MV-4-11 (cell line): ENCODE measurements at places on chromosomes 6 and 20.

DNA sequence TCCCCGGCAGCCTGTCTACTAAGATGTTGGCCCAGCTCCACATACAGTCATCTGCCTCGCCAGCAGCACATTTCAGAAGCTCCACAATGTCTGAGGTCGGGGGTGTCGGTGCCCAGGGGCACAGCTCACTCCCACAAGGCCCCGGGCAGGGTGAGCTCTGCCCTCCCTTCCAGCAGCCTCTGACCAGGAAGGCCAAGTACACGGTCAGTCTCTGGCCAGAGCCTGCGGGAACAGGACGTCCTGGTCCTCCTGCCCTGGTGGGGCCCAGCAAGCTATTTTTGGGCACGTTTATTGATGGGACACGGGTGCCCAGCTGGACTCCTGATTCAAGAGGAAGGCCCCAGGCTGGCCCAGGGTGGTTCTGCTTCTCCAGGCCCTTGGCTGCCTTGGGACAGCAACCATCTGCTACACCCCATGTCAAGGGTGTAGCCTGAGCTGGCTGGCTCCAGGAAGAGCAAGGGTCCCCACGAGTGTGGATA, 114.9 kb upstream of the PTPN1 start:
- DNase-seq, result no peak

GRCh38 chr6:166578536-166579236, 7.8 kb downstream of the RAMACL start:
- DNase-seq, result no peak

- no peak for DNase-seq
Observed at GRCh38 chr6:157462956-157463742, 82.2 kb downstream of the ZDHHC14 start.

DNA sequence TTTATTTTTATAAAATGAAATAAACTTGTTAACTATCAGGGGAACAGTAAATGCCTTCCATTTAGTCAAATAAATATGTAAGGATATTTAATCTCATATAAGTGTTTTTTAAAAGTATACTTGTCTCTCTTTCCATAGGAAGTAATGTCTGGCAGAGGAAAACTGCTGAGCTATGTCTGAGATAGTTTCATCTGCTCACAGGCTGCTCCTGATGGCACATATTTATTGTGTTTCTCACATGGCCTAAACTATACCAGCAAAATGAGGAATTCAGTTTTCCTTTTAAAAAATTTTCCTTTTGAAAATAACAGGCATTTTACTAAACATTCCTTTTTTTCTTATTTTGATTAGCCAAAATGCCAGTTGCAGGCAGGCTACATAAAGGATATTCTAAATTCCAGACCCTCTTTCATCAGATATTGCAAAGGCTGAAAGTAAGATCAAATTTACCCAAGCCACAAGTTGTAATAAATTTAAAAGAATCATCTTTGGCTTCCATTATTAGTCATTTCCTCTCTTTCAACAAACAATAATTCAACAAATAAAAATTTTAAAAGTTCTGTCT, 60.1 kb upstream of the RNF146 start:
- no peak for DNase-seq

DNA sequence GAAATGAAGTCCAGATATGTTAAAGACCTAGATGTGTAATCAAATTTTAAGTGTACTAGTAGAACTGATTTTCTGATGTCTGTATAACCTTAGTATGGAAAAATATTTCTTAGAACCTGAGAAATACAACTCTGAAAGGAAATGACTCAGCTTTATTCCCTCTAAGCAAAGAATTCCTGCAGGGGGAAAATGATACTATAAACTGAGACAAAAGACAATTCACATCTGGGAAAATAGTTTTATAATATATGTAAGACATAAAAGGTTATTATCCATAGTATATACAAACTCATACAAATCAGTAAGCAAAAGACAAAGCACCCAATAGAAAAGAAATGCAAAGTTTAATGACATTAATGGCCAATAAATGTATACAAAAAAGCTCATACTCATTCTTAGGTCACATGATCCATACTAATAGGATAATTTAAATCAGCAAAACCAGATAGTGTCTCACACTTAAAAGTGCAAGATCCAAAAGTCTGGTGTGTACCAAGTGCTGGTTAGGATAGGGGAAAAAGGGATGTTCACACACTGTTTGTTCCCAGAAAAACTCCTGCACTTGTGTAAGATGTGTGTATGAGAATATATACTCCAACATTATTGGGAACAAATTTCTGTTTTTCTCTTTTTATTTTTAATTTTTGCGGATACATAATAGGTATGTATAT, 22.6 kb downstream of the RNF217 start:
- DNase-seq, result no peak

DNA sequence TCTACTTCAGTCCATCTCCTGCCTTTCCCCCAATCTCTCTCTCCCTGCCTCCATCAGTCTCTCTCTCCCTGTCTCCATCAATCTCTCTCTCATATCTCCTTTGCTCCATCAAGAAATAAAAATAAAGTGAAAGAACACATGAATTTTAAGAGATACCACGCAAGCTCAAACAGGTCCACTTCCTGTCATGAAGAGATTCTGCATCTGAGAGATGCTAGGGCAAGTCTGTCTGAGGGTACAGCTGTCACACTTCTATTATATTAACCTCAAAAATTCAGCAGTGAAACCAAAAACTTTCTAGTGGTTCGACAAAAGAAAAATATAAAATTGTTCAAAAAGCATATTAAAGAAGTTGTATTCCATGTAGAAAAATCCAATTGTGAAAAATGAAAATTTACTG, 296.8 kb upstream of the RSPO3 start:
- DNase-seq, result no peak

- no peak for DNase-seq
Observed at GRCh38 chr20:51249781-51250180, 226.9 kb upstream of the KCNG1 start.

- DNase-seq, result no peak
Observed at GRCh38 chr20:44399446-44399845, 43.9 kb downstream of the HNF4A start.

GRCh38 chr6:43089467-43089866, 13.4 kb downstream of the PTK7 start:
- DNase-seq, result no peak

DNA sequence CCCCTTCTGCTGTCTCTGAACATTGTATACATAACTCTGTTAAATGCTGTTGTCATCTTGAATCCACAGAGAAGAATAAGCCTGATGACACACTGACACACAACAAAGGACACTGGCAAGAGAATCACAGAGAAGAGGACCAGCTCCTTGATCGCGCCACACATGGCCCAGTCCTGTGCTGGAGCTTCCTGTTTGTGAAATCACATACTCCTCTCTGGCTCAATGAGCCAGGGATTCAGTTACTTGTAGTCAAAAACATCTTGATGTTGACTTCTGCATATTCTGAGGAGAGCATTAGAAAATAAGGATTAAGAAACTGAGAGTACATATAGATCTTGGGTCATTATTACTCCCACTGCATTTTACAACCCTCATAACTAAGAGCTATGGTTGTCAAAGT, 100.1 kb downstream of the EPB41L2 start:
- DNase-seq, result peak; percentile 19

GRCh38 chr6:5455142-5455541, 193.8 kb downstream of the FARS2 start:
- DNase-seq, result no peak

DNA sequence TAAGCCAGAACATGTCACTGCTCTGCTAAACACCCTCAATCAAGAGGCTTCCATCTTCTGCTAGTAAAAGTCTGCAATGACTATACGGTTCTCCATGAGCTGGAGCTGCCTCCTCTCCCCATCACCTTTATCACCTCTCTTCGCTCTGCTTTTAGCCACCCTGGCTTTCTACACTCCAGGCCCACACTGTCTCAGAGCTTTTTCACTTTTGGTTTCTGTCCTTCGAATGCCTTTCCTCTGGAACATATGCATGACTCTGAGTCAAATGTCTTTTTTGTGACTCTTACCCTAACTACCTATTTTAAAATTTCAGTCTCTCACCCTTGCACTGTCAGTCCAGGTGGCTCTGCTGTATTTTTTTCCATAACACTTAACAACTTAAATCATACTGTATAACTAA, 525.4 kb upstream of the RNF217 start:
- DNase-seq, result no peak

- DNase-seq, result no peak
Observed at GRCh38 chr6:87817183-87817582, 115.2 kb upstream of the AKIRIN2 start.

DNA sequence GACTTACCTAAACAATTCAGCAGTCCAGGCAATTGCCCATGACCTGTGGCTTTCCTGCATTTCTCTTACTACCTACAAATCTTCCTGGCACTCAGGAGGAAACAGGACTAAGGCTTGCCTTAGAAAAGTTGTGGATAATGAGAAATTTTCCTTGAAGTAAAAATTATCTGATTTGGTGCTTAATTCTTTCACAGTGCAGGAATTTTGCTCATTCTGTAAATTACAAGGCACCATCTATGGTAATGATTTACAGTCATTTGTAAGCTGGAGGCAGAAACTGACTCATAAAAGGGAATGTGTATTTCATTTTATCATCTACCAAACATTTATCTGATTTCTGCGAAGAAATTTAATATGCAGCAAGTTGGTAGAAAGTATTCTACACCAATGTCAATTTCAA, 211.5 kb upstream of the FKBP1C start:
- no peak for DNase-seq

- DNase-seq, result peak; percentile 81
Observed at GRCh38 chr6:52317841-52318581, 33.5 kb upstream of the MCM3 start.

- no peak for DNase-seq
Observed at GRCh38 chr6:170470734-170471133, 82.4 kb downstream of the PSMB1 start.

DNA sequence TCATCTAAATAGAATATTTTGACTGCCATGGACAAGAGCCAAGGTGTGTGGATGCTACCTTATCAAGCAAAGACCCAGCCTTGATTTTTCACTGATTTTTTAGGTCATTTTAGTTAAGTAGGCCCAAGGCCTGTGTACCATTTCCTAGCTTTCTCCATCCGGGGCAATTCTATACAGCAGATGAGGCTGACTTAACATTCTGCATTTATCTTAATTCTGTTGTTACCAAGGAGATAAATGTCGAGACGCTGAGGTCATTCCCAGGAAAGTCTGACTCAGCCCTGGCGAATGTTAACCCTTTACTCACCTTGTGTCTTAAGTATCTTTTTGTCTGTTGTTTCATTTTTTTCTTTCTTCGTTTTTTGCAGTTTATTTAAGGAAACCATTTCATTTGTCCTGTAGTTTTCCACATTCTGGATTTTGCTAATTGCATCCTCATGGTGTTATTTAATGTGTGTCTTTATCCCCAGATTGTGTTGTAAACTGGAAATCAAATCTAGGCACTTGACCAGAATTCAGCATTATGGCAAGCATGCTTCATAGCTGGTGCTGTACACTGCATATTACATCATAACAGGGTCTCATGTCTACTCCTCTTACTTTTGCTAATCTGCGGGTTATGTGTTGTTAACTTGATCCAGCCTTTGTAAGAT, 277.0 kb downstream of the CDKAL1 start:
- DNase-seq, result no peak

GRCh38 chr6:43976706-43977403, 150.4 kb downstream of the MRPL14 start:
- no peak for DNase-seq

DNA sequence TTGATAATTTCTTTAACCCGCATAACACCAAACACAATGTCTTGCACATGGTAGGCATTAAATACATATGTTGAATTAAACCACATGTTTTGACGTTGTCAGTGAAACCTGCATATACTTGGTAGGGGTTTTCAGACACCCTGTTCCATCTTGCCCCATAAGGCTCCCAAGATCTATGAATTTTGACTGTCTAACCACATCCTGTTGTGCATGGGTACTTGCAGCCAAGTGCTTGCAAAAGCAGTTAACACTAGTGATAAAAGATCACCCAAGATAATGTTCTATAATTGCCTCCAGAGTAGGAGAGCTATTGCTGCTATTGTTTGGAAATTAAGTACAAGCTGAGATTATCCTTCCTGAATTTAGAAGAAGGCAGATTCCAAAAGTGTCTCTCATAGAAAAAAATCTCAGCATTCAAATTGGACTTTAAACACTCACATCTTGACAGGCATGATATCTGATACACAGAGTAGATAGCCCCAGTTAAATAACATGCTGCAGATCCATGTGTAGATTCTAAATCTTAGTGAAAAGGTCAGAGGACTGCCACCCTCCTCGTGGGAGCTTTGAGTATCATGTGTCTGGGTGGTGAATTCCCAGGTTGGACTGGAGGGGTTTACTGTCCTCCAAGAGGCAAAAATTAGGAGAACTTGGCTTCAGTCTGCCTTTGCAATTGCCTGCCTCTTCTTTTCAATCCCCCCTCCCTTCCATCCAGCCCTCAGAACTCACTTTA, 25.8 kb upstream of the CCN6 start:
- no peak for DNase-seq

GRCh38 chr6:88650029-88650619, 313.3 kb downstream of the RNGTT start:
- DNase-seq, result peak; percentile 79

- DNase-seq, result peak; percentile 85
Observed at GRCh38 chr6:144019929-144020328, 11.9 kb upstream of the PLAGL1 start.

- no peak for DNase-seq
Observed at GRCh38 chr6:116034327-116034726, 26.4 kb downstream of the FRK start.

DNA sequence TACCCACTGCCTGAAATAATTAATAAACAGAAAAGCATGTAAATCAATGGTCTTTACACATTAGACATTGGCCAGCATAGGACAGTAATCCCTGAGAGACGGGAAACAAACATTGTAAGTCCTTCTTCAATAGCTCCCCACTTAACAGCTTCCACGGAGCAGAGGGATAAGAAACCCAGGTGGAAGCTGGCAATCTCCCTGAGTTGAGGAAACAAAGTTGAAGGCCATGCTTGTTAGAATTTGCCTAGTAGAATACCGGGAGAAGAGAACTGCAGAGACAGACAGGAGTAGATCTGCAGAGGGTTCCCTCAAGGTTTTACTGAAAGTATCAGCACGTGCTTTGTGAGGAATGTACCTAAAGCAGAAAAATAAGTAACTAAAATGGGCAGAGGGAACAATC, 33.9 kb downstream of the REV3L start:
- DNase-seq, result no peak

- DNase-seq, result no peak
Observed at GRCh38 chr20:50892394-50892793, 38.8 kb downstream of the ADNP start.

DNA sequence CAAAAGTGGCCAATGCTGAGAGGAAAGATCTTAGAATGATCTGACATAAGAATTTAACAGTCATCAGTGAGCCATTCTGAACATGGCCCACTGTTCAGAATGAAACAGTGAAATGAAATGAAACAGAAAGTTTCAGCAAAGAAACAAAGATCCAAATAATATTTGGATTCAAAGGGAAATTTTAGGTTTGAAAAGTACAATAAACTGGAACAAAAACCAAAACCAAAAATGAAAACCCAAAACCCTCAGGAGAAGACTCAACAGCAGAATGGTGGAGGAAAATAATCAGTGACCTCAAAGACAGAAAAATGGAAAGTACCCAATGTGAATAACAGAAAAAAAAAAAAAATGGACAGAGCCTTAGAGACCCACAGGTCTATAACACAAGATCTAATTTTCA, 66.1 kb upstream of the EMILIN3 start:
- no peak for DNase-seq
